T-helper 2 cell (primary cell): ENCODE measurements at places on chromosomes 3 and 15.
A peak's percentile ranks its signal among the peaks of the same experiment; 100 is the strongest.

DNA sequence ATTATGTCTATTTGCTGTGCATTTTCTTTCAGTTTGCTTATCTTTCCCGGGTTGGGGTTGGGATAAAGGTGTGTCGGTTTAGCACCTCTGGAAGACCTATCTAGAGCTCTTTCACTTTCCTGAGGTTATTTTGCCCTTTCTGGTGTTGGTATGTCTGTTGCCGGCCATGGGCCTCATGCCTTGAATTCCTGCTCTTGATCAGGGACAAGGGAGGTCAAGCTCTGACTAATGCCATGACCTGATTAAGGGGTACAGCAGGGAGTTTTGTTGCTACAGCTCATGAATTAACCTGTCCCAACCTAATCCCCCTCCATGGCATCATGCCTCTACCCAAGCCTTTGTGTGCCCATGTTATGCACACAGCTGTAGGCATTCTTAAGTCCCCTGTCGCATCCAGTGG, 70.5 kb upstream of the GOLGA6B start:
- no peak for DNase-seq

GRCh38 chr15:41331833-41332193, 578 bp downstream of the OIP5 start:
- peak; percentile 18 for DNase-seq

DNA sequence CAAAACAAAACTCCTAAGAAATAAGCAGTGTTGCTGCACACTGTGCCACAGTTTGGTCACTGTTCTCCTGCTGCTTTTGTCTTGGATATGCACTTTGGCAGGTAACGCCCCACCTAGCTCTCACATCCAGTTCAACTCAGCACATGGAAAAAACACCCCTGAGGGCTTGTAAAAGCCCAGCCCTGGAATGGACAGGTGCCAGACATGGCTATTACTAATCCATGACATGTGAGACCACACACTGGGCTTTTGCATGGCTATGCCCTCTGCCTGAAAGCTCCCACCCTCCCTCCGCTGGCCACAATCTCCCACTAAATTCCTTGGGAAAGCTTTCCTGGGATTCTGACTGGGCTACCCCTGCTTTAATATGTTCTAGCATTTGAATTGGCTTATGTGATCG, 24.7 kb upstream of the ZBED2 start:
- DNase-seq, result no peak

GRCh38 chr3:183818041-183818620, 7.2 kb downstream of the MAP6D1 start:
- no peak for DNase-seq

- DNase-seq, result no peak
These were observed 39.4 kb upstream of the KY start for GRCh38 chr3:134690226-134690625.
